ENCODE measurements at places on chromosomes 1 and 21. TPM values are rescaled to one million over a fixed set of nuclear protein-coding genes. Genes with fewer than 3 reads are reported as not detected.

Gene SLAMF9
- not detected for total RNA-seq

Gene PPOX
- 28.4 TPM for total RNA-seq

Gene UBL4B
- not detected for total RNA-seq

Gene RAVER2
- 10.4 TPM for total RNA-seq

Gene PLA2G2F
- not detected for total RNA-seq

Gene HAPLN2
- not detected for total RNA-seq

DNA sequence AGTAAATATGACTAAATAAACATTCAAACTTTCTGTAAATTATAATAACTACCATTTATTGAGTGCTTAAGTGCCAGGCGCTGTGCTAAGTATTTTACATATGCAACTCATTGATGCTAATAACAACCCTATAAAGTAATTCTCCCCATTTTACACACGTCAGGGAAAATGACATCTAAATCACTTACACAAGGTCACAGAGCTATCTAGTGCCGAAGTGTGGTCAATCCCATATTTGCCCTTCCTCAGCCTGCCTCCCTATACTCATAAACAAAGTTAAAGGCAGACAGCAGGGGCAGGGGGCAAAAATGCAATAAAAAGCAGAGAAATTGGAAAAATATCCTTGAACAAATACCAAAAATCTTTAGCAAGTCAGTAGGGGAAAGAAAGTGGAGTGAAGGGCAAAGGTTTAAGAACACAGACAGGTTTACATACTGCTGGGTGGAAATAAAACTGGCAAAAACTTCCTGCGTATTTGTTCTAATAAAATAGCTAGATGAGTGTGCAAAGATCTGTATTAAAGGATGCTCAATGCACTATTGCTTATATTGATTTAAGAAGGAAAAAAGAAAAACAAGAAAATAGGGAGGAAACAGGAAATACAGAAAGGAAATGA is 72.8 kb downstream of the WDR64 start:
- DNase-seq: no peak

- no peak for DNase-seq
Measured at GRCh38 chr1:71753746-71754145, 528.6 kb downstream of the NEGR1 start.

- DNase-seq: no peak
Measured at GRCh38 chr1:54567961-54568360, 19.9 kb downstream of the ACOT11 start.

DNA sequence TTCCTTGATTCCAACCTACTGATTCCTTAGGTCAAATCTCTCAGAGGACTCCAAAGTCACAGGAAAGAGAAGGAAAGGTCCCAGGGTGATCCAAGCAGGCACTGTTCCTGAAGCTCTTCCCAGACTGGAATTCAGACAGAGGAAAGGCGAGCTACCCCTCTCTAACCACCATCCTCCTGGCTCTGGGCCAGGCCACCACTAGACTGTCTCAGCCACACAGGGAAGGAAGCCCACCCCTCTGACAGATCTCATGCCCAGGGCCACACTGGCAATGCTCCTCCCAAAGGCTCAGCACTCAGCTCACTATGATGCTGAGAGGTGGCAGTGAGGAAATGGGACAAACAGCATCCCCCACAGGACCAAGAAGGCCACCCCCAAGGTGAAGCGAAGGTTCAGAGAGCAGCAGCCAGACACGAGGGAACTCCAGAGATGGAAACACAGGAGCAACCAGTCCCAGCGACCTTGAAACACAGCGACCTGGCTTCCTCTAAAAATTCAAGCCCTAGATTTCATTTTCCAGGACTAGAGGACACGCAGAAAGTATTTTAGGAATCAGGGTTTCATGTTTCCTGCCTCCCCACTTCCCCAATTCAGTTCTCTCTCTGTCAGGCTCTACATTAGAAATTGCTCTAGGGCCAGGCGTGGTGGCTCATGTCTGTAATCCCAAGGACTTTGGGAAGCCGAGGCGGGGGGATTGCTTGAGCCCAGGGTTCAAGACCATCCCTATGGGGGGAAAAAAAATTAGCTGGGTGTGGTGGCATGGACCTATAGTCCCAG is 18.8 kb downstream of the PIK3C2B start:
- no peak for DNase-seq

- DNase-seq: no peak
Measured at GRCh38 chr1:212346601-212347000, 61.4 kb downstream of the PPP2R5A start.

DNA sequence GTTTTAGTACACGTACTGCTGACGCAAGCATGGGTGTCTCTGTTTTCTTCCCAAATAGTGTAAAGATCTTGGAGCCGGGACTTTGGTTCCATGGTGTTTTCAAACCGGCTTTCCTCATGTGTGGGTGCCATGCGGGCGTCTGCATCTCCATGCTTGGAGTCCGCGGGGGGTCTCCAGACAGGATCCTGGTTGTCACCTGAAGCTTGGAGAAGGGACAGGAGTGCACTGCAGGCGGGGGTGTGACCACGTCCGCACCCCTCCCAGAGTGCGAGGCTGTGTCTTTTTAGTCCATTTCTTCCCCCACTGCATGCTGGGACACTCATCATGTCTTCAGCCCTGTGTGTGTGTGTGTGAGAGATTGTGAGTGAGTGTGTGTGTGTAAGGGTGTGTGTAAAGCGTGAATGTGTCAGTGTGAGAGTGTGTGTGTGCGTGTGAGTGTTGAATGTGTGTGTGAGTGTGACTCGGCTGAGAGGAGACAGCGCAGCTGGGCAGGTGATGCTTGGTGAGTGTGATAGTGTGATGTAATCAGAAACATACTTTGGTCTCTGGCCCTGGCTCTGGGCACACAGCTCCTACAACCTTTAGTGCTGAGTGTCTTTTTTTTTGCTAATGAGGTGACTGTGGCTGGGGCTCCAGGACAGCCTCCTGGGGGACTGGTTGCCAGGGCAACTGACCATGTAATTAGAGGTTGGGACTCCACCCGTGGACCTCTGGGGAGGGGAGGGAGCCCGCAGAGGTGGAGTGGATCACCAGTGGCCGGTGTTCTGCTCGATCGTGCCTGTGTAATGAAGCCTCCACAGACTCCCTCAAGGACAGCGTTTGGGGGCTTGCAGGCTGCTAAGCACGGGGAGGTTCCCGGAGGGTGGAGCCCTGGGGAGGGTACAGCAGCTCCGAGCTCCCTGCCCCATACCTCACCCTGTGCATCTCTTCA is 55.1 kb downstream of the AGPAT3 start:
- DNase-seq: no peak

DNA sequence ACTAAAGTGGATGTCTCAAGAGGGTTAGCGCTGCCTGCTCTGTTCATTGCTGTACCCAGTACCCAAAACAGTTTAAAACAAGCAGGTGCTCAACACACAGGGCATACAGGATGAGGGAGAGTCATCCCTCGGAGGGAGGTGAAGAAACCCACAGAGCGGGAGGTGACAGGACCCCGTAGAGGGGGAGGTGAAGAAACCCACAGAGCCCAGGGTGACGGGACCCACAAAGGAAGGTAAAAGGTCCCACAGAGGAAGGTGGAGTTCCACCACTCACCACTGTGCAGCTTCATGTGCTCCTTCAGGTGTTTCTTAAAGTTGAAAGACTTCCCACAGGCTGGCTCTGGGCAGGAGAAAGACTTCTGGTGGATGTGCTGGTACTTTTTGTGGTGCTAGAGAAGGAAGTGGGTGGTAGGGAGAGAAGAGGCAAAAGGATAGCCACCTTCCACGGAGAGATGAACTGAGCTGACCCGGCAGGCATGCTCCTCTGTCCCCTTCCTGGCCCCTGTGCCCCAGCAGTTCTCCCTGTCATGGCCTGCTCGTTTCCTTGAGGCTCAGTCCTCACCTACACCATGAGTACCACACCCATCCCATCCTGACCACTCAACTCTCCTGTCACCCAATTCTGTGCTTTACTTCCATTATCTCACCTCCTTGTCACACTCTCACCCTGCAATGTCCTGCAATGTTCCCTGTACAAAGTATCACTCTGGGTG is 5.1 kb downstream of the ZNF692 start:
- DNase-seq: no peak

DNA sequence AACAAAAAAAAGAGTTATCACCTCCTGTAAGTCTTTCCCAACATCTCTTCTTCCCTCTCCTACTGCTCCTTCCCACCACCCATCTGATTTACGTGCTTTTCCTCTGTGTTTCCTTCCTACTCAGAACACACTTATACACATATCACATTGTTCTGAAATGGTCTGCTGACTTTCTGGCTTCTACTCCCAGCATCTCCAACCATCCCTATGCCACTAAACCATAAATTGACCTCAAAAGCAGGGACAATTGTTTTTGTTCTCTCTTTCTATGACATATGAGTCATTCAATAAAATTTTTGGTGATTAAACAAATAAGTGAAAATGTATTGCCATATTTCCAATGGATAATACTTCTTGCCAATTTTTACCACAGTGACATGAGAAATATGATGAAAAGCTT is 8.2 kb downstream of the GOLPH3L start:
- no peak for DNase-seq

DNA sequence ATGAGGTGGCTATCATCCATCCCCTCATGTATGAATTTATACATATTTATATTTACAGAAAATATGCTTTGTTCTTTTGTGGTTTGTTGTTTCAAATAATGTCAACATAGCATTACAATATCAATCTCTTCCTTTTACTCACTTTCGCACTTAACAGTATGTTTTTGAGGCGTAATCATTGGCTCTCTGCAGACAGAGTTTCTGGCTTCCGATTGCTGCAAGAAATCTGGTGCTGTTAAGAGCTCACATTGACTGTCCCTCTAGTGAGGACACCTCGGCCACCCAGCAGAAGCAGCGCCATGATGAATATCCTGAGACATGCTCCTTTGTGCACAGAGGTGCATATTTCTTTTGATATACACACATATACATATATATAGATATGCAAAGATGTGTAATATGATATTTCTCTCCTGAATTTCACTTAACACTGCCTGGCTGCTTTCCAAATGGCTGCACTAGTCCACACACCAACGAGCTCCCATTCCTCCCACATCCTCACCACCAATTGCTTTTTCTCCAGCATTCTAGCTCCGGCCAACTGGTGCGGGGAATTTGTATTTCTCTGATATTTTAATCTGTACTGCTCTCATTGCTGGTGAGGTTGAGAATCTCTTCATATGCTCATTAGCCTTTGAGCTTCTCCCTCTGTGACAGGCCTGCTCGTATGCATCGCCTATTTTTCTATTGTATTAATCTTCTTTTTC is 248.4 kb downstream of the SIPA1L2 start:
- DNase-seq: no peak

DNA sequence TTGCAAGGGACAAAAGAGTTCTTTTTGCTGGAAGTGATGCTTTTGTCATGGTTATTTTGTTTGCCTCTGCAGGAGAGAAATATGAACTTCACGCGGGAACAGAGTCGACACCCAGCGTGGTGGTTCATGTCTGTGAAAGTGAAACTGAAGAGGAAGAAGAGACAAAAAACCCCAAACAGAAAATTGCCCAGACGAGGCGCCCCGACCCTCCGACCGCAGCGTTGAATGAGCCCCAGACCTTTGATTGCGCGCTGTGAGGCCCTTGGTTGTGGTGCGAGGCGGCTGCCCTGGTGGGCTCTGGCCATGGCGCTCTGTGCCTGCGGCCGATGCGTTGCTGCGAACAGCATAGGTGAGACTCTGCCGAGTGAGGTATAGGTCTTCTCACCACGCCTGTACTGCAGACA is 20.9 kb upstream of the NCMAP start:
- DNase-seq: no peak

DNA sequence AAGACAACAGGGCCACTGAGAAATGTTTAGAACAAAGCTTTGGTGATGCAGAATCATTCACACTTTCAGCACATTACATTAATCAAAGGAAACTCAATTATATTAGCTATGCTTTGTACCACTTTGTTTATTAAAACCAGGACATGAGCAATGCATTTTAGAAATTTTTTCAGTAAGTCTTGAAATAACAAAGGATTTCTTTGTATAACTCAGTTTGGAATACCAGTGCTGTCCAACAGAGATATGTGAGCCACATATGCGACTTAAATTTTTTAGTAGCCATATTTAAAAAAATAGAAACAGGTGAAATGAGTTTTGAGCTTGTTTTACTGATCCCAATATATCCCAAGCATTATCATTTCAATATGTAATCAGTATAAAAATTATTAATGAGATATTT is 18.8 kb upstream of the F3 start:
- DNase-seq: no peak

DNA sequence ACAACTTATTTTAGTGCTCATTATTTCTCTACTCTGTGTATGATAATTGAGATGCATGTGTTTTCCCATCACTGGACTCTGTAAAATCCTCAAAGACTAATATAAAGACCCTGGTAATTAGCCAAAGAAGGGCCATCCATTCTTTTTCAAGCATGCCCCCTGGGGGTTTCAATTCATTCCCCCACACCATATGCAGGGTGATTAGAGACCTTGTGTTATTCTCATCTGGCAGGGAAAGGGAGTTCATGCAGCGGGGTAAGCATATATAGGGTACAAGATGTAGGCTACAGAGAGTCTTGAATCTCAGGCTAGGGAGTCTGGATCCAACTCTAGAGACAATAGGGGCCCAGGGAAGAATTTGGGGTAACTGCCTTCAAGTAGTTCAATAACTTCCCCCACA is 166.5 kb downstream of the TNR start:
- DNase-seq: no peak

DNA sequence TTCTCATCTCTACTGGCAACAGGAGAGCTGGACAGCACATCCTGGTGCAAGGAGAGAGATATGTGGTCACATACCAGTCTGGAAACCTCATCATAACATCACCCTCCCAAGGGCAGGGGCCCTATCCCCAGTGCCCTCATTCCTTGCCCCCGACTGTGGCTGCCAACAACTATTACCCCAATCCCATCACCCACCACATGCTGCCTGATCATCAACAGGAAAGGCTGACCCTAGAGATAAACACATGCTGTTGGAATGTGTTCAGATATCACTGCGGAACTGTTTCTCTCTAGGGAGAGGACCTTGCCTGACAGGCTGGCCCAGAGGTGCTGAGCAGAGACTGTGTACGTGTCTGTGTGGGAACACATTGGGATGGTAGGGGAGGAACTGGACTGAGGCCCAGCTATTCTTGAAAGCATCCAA is 4.5 kb upstream of the INKA2 start:
- DNase-seq: no peak

GRCh38 chr1:234001817-234002216 is 97.3 kb downstream of the SLC35F3 start:
- DNase-seq: no peak

- DNase-seq: no peak
Measured at GRCh38 chr1:215007880-215008279, 74.7 kb upstream of the KCNK2 start.

Measured in omental fat pad (tissue), 4 donors.